A549 treated with ZK216348 at 1 μM for 4 hours (cell line): ENCODE measurements at places on chromosomes 5 and 9. TPM values are rescaled to one million over a fixed set of nuclear protein-coding genes. Genes with fewer than 3 reads are reported as not detected.

The ORM2 gene
- not detected in 5 replicates for total RNA-seq

The CFAP157 gene
- total RNA-seq, result 0.09 TPM in 1 of 5 replicates, not detected in the others

The PAEP gene
- total RNA-seq, result 0.20 to 0.41 TPM in 2 of 5 replicates, not detected in the others

The ADGRV1 gene
- total RNA-seq, result 0.57 to 0.91 TPM (median 0.78 TPM) in 5 replicates

The CCL21 gene
- not detected in 5 replicates for total RNA-seq

The PCAT7 gene
- 0.41 to 1.1 TPM (median 0.94 TPM) in 5 replicates for total RNA-seq

The SET gene
- 388 to 686 TPM (median 407 TPM) in 5 replicates for total RNA-seq

The RAB3C gene
- not detected in 5 replicates for total RNA-seq

The PCDHB16 gene
- 0.05 to 0.11 TPM (median 0.05 TPM) in 3 of 5 replicates, not detected in the others for total RNA-seq

The STPG3 gene
- not detected in 5 replicates for total RNA-seq

The PCDHGA12 gene
- total RNA-seq, result not detected in 5 replicates

The AIF1L gene
- total RNA-seq, result 1.4 to 2.1 TPM (median 1.5 TPM) in 5 replicates

The CDKN2B-AS1 gene
- not detected in 5 replicates for total RNA-seq

The SPOCK1 gene
- total RNA-seq, result 8.0 to 26.8 TPM (median 17.2 TPM) in 5 replicates

The PRRX2 gene
- 3.6 to 12.5 TPM (median 11.3 TPM) in 5 replicates for total RNA-seq

The DYNC2I2 gene
- 71.7 to 143 TPM (median 132 TPM) in 5 replicates for total RNA-seq

The OR1K1 gene
- not detected in 5 replicates for total RNA-seq

The HTR1A gene
- not detected in 5 replicates for total RNA-seq

The CTNNA1 gene
- 182 to 215 TPM (median 194 TPM) in 5 replicates for total RNA-seq

The CETN3 gene
- 18.1 to 50.3 TPM (median 24.7 TPM) in 5 replicates for total RNA-seq

The MPDZ gene
- 10.6 to 13.4 TPM (median 13.0 TPM) in 5 replicates for total RNA-seq

The EGFL7 gene
- 29.7 to 58.6 TPM (median 53.0 TPM) in 5 replicates for total RNA-seq

The LHFPL2 gene
- 49.7 to 74.0 TPM (median 60.1 TPM) in 5 replicates for total RNA-seq

The HRH2 gene
- total RNA-seq, result 0.46 to 0.73 TPM (median 0.51 TPM) in 5 replicates

The TAF1L gene
- 0.02 TPM in 1 of 5 replicates, not detected in the others for total RNA-seq

The FOXE1 gene
- 2.9 to 4.5 TPM (median 4.3 TPM) in 5 replicates for total RNA-seq

The CSNK1G3 gene
- total RNA-seq, result 18.2 to 35.8 TPM (median 26.0 TPM) in 5 replicates

The CCDC192 gene
- not detected in 5 replicates for total RNA-seq

The ELAVL2 gene
- not detected in 5 replicates for total RNA-seq
